Activated CD4-positive, alpha-beta memory T cell treated with anti-CD3 and anti-CD28 coated beads for 36 hours (primary cell): ENCODE measurements at places on chromosomes 5 and 9.

DNA sequence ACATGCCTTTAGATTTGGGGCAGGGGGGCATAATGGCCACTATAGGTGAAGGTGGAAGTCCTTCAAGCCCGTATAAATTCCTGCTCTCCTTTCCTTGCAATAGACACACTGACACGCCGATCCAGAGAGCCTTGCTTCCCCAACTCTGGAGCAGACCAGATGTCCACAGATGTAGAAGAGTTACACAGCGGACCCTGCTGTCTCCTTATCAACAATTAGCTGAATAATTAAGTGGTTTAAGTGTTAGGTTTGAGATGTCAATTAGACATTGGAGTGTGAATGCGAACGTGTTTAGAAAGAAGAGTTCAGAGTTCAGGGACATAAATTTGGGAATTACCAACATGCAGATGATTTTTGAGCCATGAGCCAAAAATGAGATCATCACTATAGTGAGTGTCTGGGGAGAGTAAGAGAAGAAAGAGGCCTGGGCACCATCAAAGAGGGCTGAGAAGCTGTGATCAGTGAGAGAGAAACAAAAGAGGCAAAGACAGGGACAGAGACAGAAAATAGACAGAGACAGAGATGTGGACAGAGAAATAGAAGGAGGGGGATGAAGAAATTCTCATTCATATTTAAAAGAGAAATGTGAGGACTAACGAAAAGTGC lies 734.4 kb upstream of the ADAMTS16 start:
- DNase-seq: no peak

GRCh38 chr9:92444841-92445240 lies 20.6 kb upstream of the OMD start:
- DNase-seq: no peak

DNA sequence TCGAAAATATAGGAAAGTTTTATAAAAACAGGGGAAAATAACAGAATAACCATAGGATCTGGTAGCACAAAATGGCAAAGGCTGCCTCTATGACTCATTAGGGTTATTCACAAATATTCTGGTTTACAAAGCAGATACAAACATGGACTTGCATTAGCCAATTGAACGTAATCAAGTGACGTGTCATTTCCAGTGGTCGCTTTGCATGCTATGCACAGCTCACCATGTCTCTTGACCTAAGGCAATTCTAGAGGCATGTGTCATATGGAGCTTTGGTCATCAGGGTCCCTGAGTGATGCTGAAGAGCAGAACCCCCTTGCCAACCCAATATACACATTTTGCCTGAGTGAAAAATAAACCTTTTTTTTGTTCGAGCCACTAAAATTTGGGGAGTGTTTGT lies 158.8 kb downstream of the TMEM161B start:
- DNase-seq: no peak

- no peak for DNase-seq
These were observed 428.6 kb upstream of the ADAMTSL1 start for GRCh38 chr9:18045326-18045725.

DNA sequence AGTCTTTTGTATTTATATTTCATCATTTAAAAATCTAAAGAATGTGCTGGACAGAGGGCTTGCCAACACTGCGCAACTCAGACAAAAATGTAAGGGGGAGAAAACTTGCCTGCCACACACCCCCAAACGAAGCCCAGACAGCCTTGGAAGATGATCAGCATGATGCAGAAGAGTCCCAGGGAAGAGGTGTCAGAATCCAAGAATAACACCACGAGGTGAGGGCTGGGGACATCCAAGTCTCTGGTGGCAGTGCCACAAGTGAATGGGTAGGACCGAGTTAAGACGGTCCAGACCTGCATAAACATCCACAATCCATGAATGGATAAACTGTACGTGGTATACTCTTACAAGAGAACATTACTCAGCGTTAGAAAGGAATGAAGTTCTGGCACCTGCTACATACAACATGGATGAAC lies 10.4 kb downstream of the EPB41L4B start:
- DNase-seq: no peak

- DNase-seq: peak; percentile 73
These were observed 81.3 kb downstream of the STK10 start for GRCh38 chr5:172106511-172107356.

- peak; percentile 0 for DNase-seq
These were observed 176.3 kb downstream of the MACROH2A1 start for GRCh38 chr5:135222771-135223170.

DNA sequence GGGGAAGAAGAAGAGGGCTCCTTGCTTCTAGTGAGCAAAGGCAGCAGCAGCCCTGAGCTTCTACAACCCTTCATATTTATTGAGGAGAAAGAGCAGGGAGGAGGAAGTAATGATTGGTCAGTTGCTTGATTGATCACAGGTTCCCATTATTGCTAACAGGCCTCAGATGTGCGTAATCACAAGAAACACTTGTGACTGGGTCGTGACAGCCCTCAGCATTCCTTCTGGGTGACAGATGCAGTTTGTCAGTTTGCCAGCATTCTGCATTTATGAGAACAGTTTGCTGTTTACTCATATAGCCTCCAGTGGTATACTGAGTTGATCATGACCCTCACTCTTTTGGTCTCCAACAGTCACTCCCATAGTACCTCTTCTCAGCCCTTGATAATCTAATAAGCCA lies 111.5 kb upstream of the TNC start:
- no peak for DNase-seq

- no peak for DNase-seq
These were observed 61.0 kb downstream of the LPAR1 start for GRCh38 chr9:110977259-110977709.

- DNase-seq: no peak
These were observed 62.8 kb downstream of the TTLL11 start for GRCh38 chr9:122030357-122030756.

- DNase-seq: no peak
These were observed 50.1 kb upstream of the FBXL17 start for GRCh38 chr5:108432024-108432423.

- no peak for DNase-seq
These were observed 52.0 kb downstream of the OLFM1 start for GRCh38 chr9:135139366-135139959.

- no peak for DNase-seq
These were observed 26.9 kb downstream of the NEURL1B start for GRCh38 chr5:172667786-172668593.

DNA sequence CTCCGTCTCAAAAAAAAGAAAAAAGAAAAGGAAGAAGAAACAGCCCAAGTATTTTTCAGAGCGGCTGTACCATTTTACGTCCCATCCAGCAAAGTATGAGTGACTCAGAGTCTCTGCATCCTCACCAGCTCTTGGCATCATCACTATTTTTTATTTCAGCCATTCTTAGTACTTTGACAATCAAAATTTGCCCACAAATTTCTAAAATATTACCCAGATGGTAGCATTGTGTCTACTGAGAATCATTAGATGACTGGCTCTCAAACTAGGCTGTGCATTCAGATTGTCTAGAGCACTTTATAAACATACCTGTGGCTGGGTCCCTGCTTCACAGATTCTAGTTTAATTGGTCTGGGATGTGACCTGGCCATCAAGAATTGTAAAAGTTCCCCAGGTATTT lies 21.6 kb upstream of the MELK start:
- DNase-seq: no peak

GRCh38 chr9:101912698-101913097 lies 174.3 kb upstream of the GRIN3A start:
- DNase-seq: no peak

DNA sequence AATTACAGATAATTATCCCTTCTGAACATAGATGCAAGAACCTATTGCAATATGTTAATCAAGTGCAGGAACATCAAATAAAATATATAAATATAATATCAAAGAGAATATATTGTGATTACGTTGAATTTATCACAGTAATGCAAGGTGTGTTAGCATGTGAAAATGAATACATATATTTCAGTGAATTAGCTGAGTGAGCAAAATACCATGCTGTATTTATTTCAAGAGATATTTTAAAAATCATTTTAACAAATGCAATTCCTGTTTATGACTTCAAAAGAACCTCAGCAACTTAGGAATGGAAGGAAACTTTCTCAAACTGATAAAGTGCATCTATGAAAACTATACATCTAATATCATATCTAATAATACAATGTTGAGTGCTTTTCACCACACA lies 856.9 kb upstream of the PTPRD start:
- no peak for DNase-seq

DNA sequence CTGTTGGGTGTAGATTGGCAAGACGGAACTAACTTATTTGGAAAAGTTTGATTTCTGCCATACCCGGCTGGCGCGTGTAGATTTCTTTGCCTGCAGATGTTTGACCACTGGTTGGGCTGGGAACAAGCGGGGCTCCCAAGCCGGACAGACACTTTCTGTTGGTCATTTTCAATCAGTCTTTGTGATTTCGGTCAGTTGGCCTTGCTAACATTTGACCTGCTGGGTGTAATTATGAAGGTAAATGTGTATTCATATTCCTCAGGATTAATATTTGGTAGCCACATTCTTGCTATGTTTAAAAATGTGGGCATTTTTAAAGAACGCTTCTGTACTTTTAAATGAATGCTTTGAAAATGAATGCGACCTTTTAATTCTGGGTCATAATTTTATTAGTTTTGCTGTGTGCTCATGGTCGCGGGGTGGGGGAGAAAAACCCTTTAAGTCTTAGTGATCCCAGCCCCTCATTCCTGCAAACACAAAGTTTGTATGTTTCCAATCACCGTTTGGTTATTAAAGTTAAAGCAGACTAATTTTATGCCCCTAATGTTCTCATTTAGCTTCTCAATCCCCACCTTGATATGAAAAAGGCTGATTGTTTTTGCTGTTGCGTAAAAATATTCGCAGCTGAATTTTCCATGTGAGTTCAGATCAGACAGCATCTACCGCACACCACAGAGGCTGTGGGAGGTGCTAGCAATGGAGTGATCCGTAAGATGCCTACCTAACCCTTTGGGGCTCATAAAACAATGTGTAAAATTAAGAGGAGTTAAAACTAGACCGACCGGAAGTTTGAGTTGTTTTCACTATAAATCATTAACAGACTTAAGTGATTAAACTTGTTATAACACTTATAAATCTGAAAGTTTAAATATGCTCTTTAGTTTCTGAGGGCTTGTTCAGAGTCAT lies 1.5 kb downstream of the RASGRF2 start:
- DNase-seq: peak; percentile 81

GRCh38 chr9:71908825-71909224 lies 2.2 kb downstream of the ABHD17B start:
- no peak for DNase-seq

DNA sequence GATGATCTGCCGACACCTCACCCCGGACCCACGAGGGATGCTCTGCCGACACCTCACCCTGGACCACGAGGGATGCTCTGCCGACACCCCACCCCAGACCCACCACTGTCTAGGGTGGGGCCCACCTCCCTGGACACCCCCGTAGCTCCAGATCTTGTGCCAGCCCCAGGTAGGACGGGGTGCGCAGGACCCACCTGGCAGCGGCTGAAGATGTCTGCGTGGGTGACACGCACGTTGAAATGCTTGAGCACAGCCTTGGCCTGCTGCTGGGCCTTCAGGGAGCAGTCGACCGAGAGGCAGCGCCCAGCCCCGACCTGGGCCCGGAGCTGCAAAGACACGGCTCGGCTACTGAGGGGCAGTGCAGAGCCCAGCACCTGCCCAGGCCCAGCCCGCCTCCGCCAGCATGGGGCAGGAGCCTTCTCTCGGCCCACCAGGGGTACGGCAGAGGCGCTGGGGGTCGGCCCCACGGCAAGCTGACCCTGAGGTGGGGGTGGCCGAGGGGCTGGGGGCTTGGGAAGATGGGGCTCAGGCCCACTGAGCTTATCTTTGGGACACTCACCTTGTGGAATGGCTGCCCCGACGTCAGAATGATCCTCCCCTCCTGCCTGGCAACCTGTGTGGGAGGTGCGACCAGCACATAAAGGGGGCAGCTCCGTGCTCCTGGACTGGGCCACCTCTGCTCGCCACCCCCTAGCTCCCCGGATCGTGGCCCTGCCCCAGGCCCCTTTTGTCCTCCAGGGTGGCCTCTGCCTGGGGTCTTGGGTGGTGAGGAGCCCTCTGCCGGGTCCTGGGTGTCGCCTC lies 21.7 kb upstream of the NRARP start:
- no peak for DNase-seq

DNA sequence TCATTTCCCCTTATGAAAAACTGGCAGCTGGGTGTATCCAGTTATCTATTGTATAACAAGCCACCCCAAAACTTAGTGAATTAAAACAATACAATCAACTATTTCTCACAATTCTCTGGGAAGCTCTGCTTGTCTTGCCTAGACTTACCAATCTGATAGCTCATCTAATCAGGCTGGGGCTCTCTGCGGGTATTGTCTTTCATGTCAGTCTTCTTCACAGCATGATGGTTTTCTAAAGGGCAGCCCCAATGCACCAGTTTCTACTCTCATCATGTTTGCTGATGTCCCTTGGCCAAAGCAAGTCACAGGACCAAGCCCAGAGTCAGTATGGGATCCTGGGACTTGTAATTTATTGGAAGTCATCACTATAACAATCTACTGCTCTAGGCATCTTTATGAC lies 433.5 kb downstream of the KIAA0825 start:
- DNase-seq: no peak

DNA sequence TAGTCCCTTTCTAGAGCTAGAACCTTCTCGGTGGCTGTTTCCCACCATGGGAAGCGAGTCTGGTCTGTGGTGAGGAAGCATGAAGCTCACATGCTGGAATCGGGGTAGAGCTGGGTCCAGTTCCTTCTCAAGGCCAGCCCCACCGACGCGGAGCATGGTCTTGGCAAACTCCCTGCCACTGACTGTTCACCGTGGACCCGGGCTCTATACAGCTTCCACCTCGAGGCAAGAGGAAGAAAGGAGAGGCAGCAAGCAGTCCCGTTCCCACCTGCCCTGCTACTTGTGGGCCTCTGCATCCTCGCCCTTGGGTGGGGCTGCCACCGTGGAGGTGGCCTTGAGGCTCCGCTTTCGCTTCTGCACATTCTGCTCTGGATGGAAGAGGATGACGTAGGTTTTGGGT lies 13.7 kb downstream of the GRM6 start:
- no peak for DNase-seq

DNA sequence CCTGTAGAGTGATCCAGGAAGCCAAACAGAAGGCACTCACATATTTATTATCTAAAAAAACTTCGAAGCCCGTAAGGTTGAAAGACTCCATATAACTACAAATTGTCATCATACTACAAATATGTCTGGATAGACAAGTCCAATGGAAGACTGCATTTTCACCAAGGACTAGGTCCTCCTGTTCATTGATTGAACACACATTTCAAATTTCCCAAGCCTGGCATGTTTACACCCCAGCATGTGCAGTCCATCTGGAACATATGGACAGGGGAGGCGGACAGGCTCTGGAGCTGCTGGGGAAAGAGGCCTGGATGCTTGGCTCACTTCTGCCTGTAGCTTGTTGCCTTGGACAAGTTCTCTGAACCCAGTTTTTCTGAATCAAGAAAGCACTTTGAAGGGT lies 378.7 kb downstream of the ENC1 start:
- DNase-seq: no peak

GRCh38 chr5:123150089-123150488 lies 61.0 kb downstream of the PRDM6 start:
- DNase-seq: no peak

DNA sequence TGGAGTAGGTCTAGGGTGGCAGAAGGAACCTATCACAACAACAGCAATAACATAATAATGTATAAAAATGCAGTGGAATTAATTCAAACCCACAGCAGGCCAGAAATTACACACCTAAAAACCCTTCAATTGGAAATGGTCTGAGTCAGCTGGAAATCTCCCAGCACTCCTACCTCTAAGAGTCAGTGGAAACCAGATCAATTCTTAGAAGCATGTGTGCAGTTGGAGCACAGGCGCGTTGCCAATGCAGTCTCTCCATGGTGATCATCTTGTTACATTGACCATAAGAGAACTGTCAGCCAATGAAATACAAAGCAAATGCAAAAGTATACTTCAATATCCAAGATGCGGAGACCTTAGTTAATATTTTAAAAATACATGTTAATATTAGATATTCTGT lies 15.1 kb upstream of the CSNK1G3 start:
- DNase-seq: no peak
